ENCODE measurements at places on chromosomes 1 and 21. TPM values are rescaled to one million over a fixed set of nuclear protein-coding genes. Genes with fewer than 3 reads are reported as not detected.

The UBL4B gene
- not detected for total RNA-seq

The CD1E gene
- not detected for total RNA-seq

The HSPB7 gene
- total RNA-seq = not detected

The GCSAML gene
- total RNA-seq = under 0.01 TPM

The YARS1 gene
- total RNA-seq = 57.4 TPM

Data from bladder microvascular endothelial cell (primary cell).